ENCODE measurements at places on chromosomes 3 and 15.

GRCh38 chr3:157384491-157384890, 52.2 kb upstream of the PTX3 start:
- no peak for DNase-seq

DNA sequence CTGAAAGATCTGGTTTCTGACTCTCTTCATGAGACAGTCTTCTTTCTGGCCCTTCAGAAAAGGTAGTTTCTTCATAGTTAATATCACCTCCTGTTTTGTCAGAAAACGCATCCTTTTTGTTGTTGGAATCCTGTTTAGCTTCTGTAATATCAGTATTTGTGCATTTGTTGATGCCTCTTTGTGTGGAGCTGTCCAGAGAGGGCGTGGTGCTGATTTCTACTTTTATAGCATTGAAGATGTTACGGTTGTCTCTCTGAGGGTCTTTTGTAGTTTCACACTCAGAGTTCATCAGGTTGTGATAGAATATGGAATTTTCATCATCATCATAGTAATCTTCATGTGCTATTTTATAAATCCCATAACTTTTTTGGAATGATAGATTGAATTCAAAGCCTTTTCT, 8.9 kb downstream of the GPR149 start:
- DNase-seq, result no peak

DNA sequence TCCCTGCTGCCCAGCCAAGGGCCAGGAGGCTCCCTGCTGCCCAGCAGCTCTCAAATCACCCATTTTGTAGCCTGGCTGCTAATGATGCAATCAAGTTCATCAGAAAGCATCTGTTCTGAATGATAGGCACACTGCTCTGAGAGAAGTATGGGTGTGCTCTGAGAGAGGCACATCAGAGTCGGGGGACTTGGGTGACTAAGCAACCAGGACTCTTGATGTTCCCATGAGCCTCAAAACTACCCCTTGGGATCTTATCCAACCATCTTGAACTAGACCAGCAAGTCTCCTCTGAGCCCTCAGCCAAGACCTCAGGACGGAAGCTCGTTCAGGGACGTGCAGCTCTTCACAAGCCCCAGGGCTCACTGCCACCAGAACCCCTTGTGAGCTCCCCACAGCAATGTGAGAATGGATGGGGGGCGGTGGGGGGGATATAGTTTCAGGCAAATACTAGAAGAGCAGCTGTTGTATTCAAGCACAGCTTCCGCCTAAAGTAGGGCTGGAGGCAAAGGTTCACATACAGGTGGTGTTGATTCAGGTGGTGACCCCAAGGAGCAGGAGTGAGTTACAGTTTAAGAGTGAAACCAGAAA, 52.2 kb upstream of the HES1 start:
- no peak for DNase-seq

DNA sequence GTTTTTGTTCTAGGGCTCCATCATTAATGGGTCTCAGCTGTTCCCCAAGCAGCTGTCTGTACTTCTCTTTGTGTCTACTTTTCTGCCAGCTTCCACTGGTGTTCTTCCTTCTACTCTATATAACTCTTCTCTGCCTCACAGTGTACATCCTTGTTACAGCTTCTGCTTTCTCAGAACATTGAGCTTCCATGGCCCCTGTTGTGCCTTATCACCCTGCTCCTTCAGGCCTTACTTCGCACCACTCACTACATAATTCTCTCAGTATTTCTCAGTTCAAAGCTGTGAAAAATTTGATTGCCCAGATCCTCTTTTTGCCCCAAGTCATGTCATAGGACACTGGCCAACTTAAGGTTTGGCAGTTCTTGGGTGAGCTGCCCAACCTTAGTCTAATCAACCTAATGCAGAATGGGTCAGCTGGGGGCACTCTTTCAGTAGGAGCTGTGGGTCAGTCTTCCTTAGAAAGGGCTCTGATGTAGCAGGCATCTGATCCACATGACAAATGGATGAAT, 28.9 kb downstream of the CSTA start:
- no peak for DNase-seq

DNA sequence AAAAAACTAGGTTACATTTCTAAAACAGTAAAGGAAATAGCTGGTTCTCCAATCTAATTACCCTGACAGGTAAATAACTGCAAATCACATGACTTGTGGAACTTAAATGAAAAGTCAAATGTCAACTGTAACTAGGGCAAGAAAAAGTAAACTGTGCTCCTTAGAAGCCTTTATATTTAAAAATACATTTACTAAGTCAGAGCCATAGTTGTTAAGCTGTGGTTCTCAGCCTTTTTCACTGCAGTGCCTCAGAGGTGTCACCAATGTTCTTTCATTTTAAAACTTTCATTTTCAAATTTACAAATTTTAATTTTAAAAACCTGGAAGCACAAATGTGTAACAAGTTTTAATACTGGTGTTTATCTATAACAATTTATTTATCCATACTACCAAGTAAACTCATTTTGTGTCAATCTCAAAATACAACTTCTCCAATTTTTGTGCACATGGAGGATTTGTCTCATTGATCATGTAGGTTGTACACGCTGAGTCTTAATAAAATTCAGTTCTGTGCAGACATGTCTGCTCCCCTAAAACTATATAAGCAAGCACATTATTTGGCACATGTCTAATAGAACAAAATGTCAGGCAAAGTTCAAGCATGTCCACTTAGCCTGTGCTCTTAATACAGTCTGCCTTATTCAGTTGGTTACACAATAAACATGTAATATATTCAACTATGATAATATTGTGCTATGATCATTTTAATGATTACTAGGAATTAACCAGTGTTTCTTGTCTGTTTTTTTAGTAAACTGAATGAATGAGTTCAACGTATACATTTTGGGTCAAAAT, 70.4 kb downstream of the DLG1 start:
- no peak for DNase-seq

- no peak for DNase-seq
Measured at GRCh38 chr3:47780741-47781684, 680 bp downstream of the SMARCC1 start.

Measured in amniotic stem cell (primary cell).